ENCODE measurements at places on chromosomes 5 and 9.

GRCh38 chr5:156479849-156480248, 152.9 kb downstream of the SGCD start:
- DNase-seq = peak; percentile 93

GRCh38 chr5:134840811-134841210, 5.0 kb upstream of the C5orf24 start:
- DNase-seq = no peak

- no peak for DNase-seq
Measured at GRCh38 chr9:117643288-117643654, 60.9 kb upstream of the TLR4 start.

- no peak for DNase-seq
Measured at GRCh38 chr9:121153642-121154041, 48.0 kb downstream of the RAB14 start.

GRCh38 chr5:80508844-80509243, 20.9 kb downstream of the FAM151B start:
- no peak for DNase-seq

- peak; percentile 72 for DNase-seq
Measured at GRCh38 chr5:13976867-13977830, 32.7 kb upstream of the DNAH5 start.

- no peak for DNase-seq
Measured at GRCh38 chr9:100351508-100351907, 1.2 kb downstream of the TEX10 start.

GRCh38 chr9:109467936-109468335, 30.2 kb downstream of the PTPN3 start:
- DNase-seq = no peak

- DNase-seq = no peak
Measured at GRCh38 chr5:17167171-17167891, 50.1 kb upstream of the BASP1 start.

- DNase-seq = no peak
Measured at GRCh38 chr9:28234133-28234893, 661.0 kb upstream of the C9orf72 start.

DNA sequence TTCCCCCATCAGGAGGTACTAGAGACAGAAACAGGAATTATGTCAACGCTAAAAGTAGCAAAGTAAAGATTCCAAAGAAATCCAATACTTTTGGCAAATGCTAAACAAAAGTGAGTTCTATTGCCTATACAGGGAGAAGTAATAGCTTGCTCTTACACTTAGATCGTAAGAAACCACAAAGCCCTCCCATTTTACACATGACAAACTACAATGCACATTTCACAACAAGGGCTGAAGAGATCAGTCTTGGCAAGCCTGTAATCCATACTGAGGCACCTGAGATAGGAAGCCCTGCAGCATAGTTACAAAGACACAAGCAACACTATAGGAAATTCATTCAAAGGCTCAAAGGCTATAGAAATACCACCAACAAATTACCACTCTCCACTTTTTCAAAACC, 7.7 kb downstream of the HNRNPK start:
- DNase-seq = no peak

DNA sequence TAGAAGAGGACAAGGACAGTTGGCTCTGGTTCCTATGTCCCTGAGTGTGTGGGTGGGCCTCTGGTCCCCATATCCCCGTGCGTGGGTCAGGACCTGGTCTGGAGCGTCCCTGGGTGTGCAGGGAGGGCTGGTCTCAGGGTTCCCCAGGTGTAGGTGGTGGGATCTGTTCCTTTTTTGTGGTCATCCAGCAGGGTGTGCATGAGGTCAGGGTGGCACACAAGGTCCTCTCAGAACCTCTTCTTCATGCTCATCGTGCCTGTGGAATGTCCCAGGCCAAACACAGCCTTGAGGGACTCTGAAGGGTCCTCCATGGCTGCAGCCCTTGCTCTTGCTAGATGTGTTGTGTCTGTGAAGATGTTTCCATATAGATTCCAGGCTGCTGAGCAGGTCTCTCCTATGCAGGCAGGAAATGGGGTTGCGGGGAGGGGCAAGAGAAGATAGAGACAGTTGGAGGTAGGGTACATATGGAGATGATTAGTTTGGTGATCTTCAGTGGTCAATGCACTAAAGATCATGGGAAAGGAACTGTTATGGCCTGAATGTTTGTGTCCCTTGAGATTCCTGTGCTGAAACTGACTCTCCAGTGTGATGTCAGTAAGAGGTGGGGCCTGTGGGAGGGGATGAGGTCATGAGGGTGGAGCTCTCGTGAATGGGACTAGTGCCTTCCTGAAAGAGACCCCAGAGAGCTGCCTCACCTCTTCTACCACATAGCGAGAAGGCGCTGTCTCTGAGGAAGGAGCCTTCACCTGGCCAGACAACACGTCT, 53.1 kb downstream of the NXNL2 start:
- no peak for DNase-seq

- DNase-seq = no peak
Measured at GRCh38 chr9:7828334-7828733, 28.8 kb upstream of the DMAC1 start.

GRCh38 chr9:135077497-135078200, 9.8 kb upstream of the OLFM1 start:
- DNase-seq = no peak

GRCh38 chr5:163963881-163964280, 458.5 kb downstream of the MAT2B start:
- DNase-seq = no peak

DNA sequence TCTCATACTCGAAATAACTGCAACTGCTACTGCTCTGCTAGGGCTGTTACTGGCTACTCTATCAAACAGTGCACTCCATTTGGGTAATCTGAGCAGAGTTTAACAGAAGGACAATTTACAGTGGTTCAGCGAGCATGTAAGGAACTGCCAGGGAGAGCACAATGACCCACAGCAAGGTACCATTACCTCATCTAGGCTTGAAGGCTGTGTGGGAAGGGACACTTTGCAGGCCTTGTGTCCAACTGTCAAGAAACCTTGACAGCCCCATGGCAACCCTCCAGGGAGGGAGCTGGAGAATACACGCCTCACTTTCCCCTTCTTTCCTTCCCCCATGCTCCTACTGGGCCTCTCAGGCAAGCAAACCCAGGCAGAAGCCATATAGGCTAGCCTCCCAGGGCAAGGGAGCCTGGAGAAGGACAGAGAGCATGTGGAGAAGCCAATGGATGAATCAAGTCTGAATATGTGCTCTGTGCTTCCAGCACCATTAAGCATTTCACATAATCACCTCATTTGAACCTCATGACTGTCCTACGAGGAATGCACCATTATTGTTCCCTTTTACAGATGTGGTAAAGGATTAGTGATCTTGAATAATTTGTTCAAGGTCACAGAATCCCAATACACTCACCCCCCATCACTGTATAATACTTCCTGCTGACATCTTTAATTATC, 49.9 kb upstream of the JAK2 start:
- no peak for DNase-seq

DNA sequence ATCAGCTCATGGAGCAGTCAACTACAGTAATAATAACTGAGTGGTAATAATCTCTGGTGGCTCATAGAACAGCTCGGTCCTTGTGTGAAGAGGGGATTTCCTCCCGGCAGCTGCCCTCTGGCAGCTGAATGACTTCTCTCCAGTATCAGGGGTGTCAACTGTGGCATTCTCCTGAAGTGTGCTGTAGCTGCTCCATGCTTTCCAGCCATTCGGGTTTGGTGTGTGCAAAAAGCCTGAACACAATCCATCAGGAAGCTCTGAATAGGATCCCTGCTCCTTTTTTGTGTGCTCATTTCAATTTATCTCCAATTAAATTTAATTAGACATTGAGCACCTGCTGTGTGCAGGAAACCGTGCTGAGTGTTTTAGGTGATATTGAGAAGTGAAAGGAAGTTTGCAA, 59.8 kb upstream of the BARX1 start:
- DNase-seq = peak; percentile 96

DNA sequence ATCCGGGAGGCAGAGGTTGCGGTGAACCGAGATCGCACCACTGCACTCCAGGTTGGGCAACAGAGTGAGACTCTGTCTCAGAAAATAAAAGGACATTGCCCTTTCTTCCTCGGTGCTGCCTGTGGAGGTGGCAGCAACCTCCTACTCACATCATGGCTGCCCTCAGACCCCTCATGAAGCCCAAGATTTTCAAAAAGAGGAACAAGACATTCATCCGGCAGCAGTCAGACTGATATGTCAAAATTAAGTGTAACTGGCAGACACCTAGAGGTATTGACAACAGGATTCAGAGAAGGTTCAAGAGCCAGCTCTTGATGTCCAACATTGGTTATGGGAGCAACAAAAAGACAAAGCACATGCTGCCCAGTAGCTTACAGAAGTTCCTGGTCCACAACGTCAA, 12.6 kb upstream of the PAX5 start:
- no peak for DNase-seq

DNA sequence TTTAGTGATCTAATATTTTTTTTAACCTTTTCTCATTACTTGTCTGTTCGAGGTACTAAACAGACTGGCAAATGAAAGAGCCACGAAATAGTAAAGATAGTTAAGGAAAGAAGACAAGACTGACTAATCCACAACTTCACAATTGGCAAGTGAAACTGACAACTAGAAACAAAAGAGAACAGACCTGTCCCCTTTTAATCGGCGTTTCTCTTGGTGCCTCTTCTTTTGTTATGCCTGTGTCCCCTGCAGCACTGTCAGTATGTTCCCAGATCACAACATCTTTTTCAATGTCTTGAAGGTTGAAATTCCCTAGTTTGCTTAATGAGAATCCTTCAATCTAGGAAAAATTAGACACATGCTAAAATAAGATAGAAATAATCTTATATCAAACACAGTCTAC, 26.1 kb downstream of the TUT7 start:
- DNase-seq = no peak

DNA sequence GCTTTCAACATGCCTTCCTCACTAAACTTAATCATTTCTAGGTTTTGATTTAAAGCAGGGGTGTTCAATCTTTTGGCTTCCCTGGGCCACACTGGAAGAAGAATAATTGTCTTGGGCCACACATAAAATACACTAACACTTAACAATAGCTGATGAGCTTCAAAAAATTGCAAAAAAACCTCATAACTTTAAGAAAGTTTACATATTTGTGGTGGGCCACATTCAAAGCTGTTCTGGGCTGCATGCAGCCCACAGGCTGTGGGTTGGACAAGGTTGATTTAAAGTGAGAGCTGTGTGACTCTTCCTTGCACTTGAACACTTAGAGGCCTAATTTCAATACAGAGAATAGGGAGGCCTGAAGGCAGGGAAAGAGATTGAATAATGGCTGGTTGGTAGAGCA, 598.3 kb downstream of the EFNA5 start:
- no peak for DNase-seq

GRCh38 chr9:4303006-4303405, 3.1 kb upstream of the GLIS3 start:
- no peak for DNase-seq

GRCh38 chr5:103336941-103337340, 78.4 kb downstream of the MACIR start:
- no peak for DNase-seq

DNA sequence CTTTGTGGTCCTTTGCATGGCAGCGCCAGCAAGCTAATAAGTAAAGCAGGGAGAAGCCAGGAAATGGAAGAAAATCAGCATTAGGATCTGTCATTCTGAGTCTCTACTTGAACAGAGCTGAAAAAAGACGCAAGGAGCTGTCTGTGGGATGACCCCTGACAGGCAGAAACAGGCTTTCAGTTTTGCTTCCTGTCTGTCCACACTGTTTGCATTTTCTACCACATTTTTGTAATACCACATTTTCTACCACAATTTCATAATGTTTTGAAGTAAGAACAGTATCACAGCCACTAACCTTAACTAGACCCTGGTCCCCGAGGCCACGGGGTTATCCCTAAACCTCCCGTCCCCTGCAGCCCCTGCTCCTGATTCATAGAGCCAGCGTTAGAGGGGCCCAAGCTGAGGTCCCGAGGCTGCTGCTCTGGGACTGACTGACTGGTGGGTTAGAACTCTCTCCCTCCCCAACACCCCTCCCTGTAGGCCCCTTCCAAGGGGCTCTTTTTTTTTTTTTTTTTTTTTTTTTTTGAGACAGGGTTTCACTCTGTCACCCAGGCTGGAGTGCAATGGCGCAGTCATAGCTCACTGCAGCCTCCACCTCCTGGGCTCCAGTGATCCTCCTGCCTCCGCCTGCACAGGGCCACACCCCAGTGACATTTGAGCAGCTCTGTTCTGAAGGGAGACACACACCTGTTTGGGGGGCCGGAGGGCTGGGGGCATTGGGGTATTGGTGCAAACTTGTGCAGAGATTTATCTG, 4.0 kb upstream of the CLIC3 start:
- no peak for DNase-seq

GRCh38 chr5:55421074-55421529, 113.3 kb downstream of the MTREX start:
- no peak for DNase-seq

- DNase-seq = no peak
Measured at GRCh38 chr9:115416299-115416698, 298.3 kb upstream of the TNC start.

DNA sequence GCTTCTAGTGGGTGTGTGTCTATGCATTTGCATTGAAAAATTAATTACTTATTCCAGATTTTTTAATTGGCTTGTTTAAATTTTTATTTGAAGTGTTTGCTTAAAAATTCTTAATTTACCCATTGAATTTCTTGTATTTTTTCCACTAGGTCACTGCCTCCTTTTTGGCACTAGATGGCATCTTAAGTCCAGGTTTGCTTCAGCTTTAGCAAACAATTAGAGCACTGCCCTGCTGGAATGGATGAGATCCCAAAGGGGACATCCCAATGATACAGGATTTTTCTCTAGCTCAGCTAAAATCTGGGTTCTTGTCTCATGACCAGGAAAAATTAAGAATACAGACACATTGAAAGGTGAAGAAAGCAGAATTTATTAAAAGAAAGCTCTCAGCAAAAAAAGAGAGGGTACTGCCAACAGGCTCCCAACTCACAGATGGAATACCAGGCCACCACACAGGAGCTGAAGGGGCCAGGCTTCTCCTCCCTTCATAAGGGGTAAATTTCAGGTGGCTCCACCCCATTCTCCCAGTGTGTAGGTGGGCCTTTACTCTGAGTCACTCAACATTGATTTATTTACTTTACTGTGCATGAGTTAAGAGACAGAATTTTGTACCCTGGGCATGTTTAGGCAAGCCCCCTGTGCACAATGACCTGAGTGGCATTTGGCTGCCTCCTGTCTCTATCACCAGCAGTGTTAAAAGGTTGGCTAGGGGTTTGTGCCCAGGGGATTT, 532.4 kb downstream of the ANXA1 start:
- no peak for DNase-seq

DNA sequence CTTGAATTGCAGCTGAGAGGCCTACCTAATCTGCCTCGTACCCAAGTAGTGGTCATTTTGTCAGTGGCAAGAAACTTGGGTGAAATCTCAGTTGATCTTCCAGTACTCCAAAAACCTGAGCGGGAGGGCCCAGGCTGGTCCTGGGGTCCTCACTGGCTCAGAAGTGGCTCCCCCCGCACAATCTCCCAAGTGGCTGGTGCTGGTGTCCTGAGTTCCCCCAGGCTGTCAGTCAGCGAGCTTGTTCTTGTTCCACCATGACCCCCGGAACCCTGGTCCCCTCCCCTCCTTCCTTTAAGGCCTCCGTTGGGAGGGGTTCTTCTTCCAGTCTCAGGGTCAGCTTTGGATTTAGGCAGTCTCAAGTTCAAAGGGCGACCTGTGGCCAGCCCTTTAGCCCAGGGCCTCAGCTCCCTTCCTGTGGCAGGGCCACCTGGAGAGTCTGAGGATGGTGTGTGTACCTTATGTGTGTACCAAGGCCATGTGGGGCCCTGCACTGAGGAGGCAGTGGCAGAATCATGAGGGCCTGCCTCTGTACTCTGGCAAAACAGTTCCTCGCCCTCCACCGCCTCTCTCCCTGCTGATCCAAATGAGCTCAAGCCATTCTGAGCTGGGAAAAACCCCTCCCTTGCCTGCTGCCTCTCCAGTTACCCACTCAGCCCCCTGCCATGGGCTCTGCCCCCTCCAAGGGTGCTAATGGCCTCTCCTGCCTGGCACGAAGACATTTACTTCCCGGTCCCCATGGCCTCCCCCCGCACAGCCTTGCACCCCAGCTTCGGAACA, 4.5 kb upstream of the DBN1 start:
- no peak for DNase-seq
